Cortex of kidney (tissue), 1 donor: ENCODE measurements at places on chromosomes 11 and 22.

GRCh38 chr11:19656140-19656541, 56.5 kb upstream of the NAV2 start:
- DNase-seq = no peak

DNA sequence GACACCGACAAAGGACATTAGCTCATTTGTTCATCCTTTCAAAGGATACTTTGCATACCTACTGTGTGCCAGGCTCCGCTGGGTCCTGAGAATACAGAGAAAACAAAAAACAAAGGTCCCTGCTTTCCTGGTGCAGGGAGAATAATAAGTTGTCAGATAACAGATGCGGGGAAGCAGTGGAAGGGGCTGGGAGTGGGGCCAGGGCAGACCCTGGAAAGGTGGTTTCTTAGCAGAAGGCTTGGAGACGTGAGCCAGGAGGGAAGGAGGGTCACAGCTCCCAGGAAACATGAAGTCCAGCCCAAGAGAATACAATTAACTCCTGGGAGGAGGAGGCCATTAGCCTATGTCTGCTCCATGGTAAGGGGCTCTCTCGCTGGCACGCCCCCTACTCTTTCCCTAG, 9.8 kb upstream of the ANO1 start:
- DNase-seq = no peak

- no peak for DNase-seq
Observed at GRCh38 chr11:8712506-8712905, 29.9 kb downstream of the RPL27A start.

DNA sequence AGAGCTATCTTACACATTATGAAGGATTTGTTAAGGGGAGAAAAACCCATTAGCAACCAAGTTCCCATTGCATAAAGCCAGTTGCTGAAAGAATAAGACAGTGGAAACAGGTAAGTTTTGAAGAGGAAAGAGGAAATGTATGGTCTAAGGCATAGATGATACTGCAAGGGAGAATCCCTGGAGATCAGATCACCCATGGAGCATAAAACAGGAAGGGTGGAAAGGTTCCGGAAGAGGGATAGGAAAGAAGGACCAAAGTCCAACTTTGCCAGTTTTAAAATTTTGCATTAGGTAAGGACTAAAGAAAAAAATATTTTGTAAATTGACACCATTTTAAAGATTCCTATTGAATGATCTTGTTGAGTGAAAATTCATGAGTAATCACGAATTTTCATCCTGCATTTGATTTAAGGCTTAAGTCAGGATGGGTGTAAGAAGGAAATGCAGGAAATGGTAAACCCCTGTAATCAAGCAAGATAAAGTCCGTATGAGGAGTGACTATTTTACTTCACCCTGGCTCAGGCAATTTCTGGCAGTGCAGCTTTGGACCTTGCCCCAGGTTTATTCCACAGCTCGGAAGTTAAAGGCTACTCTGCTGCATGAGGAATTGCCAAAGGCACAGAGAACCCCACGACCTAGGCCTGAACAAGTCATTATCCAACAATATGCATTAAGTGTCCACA, 70.9 kb downstream of the CCDC34 start:
- DNase-seq = no peak

DNA sequence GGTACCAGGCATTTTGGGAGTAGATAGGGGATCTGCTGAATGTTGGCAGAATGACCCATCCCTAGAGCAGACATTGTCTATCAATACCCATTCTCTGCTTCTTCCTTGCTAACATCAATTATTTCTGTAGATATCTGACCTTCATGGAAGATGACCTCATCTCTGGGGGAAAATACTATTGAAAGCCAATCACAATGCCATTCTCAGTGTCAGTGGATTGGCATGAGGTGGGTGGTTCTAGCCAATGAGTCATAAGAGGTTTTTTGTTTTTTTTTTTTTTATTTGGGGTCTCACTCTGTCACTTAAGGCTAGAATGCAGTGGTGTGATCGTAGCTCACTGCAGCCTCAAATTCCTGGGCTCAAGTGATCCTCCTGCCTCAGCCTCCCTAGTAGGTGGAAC, 42.5 kb downstream of the SNX19 start:
- DNase-seq = no peak

GRCh38 chr22:30634471-30635233, 929 bp upstream of the SLC35E4 start:
- DNase-seq = no peak

- no peak for DNase-seq
Observed at GRCh38 chr11:85295694-85296271, 331.4 kb downstream of the DLG2 start.

DNA sequence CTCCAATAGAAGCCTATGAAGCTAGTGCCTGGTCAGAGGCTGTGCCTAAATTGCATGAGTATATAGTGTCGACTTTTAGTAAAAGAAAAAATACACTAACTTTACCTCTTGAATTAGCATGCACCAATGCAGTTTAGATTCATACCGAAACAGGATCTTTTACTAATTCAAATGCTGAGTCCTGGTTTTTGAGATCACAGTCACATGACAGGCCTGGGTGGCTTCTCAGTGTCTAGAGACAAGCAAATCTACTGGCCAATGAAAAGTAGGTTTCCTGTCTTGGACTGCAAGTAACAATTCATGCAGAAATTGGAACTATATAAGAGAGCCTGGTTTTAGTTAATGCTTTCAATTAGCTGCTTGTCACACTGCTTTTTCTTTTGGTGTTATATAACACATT, 7.2 kb downstream of the ARHGEF12 start:
- no peak for DNase-seq

GRCh38 chr22:50530877-50531545, 1.2 kb upstream of the TYMP start:
- DNase-seq = no peak

- DNase-seq = no peak
Observed at GRCh38 chr11:78652843-78653239, 78.2 kb upstream of the NARS2 start.

GRCh38 chr11:88814076-88814475, 251.7 kb downstream of the GRM5 start:
- DNase-seq = no peak

- no peak for DNase-seq
Observed at GRCh38 chr11:86230179-86230804, 14.3 kb upstream of the EED start.

GRCh38 chr11:89177691-89178231, at the start of gene TYR:
TSS of gene TYR (plus strand) at chr11:89177875. CDS start at chr11:89177954, 79 bp downstream.
- DNase-seq = no peak

DNA sequence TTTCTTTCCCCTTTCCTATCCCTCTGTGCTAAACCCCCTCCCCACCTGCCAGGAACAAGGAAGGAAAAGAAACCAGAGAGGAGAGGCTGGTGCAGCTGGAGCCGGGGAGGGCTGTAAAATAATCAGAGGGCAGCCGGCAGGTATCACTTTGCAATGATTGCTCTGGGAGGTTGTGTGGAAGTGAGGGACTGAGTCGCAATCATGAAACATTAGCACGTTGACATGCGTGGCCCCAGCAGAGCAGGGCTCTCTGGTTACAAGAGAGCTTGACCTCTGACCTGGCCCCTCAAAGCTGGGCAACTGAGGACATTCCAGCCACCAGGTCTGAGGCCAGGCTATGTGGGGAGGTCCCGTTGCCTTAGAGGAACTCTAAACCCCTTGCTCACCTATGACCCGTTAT, 170.8 kb upstream of the BDNF start:
- DNase-seq = no peak

DNA sequence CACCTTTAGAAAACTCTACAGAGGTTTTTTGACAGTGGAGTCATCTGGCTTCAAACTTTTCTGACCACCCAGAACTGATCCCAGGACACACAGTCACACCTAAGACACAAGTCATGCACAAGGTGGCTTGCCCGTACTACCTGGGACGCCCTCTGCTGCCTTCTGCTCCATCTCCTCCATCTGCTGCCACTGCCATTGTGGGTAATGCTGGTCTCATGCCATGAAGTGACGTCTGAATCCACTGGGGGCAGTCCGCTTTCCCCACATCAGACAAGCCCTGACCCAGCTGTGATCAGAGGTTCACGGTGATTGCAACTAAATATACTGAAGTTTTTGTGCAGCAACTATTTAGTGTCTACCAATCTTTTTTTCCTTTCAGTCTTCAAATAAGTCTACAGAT, 5.4 kb upstream of the NDUFS8 start:
- no peak for DNase-seq

DNA sequence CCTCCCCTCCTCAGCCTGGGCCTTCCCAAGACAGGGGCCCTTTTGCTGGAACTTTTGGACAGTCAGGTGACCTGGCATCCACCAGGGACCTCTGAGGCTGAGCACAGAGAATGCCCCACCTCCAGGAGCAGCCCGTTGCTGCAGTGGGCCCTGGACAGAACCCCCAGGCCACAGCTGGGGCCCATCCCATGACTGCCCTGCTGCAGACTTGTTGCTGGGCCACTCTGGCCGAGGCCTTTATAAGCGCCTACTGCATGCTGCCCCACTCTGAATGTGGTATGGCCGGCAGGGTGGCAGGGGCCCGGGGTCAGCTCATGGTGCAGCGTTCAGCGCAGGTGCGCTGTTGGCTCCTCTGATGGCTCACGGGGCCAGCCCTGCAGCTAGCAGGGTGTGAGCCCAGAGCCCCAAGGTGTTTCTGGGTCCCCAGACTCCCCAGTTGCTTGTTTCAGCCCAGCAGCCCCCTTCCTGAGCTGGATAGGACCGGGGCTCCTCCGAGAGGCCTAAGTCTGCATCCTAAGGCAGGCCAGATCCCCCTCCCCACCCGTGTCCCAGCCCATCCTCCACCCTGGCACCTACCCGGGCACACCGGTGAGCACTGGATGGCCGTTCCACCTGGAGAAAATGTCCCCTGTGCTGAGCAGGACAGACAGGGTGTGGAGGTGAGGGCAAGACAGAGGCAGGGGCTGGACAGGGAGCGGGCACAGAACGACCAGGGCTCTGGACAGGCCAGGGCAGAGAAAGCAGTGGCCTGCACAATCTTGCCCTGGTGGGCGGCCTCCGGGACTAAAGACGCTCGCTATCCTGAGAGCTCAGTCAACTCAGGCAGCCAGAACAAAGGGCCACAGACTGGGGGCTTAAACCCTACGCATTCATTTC, 28.1 kb upstream of the TH start:
- DNase-seq = no peak
